Non-pigmented ciliary epithelial cell (primary cell): ENCODE measurements at places on chromosomes 3 and 15.

DNA sequence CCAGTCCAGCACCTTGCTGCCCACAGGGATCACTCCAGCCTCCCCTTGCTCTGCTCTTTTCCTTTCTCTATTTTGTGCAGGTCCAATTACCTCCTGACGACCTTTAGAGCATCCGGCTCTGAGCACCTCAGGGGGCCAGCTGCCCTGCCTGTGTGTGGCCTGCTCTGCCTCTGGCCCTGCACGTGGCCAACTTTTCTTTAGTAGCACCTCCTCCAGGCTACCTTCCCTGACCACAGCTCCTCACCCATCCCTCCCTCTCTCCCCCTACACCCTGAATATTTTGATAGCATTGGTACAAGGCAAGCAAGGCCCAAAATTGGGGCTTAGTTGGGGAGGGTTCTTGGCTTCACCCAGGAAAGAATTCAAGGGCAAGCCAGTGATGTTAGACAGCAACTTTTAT lies 66.9 kb upstream of the PRR20G start:
- no peak for DNase-seq

- no peak for DNase-seq
Observed at GRCh38 chr3:134471521-134472193, 14.1 kb downstream of the ANAPC13 start.

DNA sequence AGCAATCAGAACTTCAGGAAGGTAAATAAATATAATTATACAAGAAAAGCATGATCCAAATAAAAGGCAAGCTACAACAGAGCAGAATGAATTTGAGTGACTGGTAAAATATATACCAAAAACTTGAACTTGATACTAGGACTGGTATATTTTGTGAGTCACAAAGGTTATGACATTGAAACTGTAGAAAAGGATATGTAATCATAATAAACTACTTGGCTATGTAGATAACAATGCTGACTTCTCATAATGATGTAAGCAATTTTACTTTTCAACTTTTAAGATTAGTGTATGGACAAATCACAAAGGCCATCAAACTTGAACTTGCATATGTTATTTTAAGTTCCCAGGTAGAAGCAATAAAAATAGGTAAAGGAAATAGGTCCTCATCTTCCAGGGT lies 384.5 kb upstream of the NECTIN3 start:
- no peak for DNase-seq

DNA sequence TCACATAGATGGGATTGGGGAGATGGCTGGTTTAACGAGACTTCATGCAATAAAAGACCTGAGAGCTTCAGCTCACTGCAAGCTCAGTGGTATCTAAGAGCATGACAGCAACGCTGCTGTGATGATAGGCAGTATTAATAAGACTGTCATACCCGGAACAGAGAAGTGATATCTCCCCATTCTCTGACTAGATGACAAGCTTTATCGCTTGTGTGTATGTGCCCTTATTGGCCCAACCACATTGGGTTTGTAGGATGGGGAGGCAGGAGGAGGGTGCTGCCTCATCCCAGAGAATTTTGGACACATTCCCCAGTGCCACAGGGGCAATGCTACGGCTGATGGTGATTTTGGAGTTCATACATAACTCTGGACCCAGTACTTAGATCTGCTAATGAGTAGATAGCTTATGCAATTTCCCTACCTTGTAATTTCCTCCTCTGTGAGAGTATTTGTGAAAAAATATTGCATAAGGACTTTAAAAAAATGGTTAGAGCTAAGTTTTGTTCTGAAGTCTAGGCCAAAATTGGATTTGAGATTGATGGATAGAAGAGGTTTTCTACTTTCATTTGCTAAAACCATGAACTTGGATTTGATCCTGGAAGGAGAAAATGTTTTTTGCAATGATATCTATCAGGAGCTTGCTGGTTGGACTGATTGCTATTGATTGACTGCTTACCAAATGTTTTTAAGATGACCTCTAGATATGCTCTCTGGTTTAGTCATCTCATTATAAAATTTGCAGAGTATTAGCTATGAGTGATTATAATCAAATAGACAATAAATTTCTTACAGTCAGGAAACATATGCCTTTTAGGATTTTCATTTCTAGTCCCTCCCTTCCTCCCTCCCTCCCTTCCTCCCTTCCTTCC lies 14.0 kb upstream of the TMEM212 start:
- DNase-seq: no peak

DNA sequence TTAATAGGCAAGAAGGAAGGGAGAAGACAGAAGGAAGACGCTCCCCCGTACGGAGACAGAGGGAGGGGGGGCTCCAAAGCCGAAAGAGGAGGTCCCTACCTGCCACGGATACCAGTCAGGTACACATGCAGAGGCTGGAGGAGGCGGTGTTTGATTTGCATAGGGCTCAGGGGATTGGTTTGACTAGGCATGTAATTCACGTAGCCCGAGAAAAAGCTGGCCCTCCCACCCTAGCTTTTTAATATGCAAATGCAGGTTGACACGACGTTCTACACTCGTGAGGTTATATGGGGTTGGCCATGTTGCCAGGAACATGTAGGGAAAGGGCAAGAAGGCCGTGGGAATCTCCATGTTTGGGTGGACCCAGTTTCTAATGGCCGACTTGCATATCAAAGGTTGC lies 29.8 kb downstream of the ZNF592 start:
- no peak for DNase-seq

- DNase-seq: no peak
Observed at GRCh38 chr15:100771746-100772145, 107.9 kb upstream of the ALDH1A3 start.

- DNase-seq: no peak
Observed at GRCh38 chr3:62625268-62625667, 249.9 kb downstream of the CADPS start.

GRCh38 chr15:58346361-58346760 lies 85.4 kb upstream of the LIPC start:
- no peak for DNase-seq

DNA sequence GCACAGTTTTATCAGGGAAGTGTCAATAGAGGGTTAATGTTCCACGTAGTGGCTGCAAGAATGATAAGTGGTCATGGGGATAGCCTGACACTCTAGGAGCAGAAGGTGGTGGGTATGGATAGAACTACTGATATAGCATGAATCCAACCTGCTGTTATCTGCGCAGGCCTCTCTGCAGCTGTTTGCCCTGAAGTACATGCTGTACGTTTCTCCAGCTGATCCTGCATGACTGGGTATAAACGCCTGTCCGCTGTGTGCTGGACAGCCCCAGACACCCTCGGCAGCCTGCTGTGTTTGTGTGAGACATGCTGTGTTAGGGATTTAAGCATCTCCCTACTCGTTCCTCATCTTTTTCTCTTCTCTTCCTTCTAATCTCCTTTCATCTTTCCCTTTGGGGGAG lies 87.1 kb downstream of the LPP start:
- DNase-seq: peak; percentile 50

GRCh38 chr3:134384963-134385362 lies 10.7 kb upstream of the AMOTL2 start:
- no peak for DNase-seq

DNA sequence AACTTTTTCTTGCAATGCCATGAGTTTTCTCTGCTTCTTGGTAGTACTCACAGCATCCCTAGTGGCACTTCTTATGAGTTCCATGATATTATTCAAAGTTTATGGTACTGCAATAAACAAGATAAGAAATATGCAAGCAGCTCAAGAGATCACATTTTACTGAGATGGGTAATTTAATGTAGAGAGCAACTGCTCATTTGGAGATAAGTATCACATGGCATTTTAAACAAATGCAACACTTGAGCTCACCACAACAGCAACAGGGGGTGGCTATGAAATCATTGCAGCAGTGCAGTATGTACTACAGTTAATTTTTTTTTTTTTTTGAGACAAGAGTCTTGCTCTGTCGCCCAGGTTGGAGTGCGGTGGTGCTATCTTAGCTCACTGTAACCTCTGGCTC lies 85.1 kb downstream of the WDR49 start:
- DNase-seq: no peak

- no peak for DNase-seq
Observed at GRCh38 chr3:38002940-38003339, 12.4 kb downstream of the VILL start.

GRCh38 chr3:173933113-173933512 lies 535.6 kb downstream of the NLGN1 start:
- DNase-seq: no peak
